ENCODE measurements at places on chromosomes 4 and X.

GRCh38 chr4:36027203-36027602 lies 217.1 kb downstream of the ARAP2 start:
- no peak for DNase-seq

- DNase-seq, result no peak
Measured at GRCh38 chr4:30828264-30828926, 108.2 kb downstream of the PCDH7 start.

- no peak for DNase-seq
Measured at GRCh38 chr4:40316333-40316781, 18.8 kb upstream of the CHRNA9 start.

GRCh38 chrX:9494771-9495170 lies 29.9 kb downstream of the TBL1X start:
- DNase-seq, result no peak

DNA sequence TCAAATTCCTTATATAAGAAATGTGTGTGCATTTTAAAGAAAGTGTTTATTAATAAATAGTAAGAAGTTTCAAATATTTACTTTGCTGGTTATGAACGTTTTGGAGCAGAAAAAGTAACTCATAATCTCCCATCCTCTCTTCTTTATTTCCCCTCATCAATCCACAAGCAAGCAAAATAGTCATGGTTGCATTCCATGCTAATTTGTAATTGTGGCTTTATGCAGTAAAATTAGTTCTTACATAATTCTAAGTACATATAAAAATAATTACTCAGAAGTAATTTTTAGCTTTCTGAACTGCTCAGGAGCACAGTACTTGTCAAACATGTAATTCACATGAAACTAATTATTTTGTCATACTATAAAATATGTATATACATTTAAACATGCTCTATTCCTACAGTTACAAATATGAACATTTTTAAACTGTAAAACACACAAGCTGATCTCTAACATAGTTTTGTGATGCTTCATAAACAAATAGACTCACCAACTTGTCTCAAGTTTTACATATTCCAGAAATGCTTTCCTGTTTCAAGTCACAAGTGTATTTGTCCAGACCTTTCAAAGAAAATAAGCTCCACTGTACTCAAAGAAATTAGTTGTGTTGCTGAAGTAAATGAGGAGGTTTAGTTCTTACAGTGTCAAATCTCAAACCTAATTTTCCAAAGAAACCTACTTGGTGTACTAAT lies 218.9 kb downstream of the PABPC4L start:
- DNase-seq, result no peak

GRCh38 chr4:41751449-41752061 lies 3.0 kb upstream of the PHOX2B start:
- DNase-seq, result no peak

DNA sequence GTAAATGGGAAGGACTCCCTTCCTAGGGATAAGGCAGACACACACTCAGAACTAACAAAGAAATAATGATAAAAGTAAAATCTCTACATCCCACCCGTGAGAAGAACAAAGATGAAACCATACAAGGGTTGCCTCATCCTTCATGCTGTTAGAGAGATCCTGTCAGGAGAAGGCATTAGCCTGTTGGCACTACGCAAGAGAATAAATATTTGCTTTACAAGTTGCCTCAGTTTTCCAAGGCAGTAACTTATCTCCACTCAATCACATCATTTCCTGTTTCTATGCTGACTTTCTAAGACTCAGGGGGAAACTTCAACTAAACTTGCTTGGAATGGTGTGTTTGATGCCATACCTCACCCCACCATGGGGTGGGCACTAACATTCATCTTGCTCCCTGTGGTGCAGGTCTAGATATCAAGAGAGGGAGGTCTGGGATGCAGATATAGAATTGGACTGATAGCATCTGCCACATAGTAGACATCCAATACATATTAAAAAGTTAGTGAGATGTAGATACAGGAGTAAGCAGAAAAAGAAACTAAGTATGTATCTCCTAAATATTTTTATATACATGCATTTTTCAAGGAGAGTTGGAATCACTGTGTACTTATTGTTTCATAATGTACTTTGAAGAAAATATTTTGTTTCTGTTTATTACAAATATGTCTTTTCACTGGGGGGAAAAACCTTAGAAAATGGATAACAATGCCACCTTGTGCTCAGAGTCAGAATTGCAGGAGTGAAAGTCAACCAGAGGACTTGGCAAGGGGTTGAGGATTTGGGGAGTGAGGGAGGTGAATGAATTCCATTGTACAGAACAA lies 57.2 kb upstream of the BEX4 start:
- DNase-seq, result no peak

- DNase-seq, result no peak
Measured at GRCh38 chr4:71992571-71993312, 39.1 kb upstream of the NPFFR2 start.

DNA sequence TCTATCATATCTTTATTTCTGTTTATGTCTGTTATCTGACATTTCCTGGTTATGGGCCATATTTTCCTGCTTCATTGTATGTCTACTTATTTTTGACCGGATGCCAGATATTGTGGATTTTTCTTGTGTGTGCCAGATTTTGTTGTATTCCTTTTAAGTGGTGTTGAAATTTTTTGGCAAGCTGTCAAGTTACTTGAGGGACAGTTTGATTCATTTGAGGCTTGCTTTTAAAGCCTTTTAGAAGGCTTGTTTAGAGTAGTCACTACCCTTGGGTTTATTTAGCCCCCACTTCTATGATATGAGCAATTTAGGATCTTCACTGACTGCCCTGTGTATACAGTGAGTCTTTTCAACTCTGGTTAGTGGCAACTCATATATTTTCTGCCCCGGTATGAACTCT lies 29.2 kb upstream of the NPY2R start:
- no peak for DNase-seq

GRCh38 chr4:1038948-1039492 lies 27.6 kb downstream of the FGFRL1 start:
- DNase-seq, result no peak

DNA sequence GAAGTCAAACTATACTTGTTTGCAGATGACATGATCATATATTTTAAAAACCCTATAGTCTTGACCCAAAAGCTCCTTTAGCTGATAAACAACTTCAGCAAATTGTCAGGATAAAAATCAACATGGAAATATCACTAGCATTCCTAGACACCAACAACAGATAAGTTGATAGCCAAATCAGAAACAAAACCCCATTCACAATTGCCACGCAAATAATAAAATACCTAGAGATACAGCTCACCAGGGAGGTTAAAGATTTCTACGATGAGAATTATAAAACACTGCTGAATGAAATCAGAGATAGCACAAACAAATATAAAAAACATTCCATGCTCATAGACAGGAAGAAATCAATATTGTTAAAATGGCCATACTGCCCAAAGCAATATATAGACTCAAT lies 605.0 kb upstream of the GRIA3 start:
- no peak for DNase-seq

DNA sequence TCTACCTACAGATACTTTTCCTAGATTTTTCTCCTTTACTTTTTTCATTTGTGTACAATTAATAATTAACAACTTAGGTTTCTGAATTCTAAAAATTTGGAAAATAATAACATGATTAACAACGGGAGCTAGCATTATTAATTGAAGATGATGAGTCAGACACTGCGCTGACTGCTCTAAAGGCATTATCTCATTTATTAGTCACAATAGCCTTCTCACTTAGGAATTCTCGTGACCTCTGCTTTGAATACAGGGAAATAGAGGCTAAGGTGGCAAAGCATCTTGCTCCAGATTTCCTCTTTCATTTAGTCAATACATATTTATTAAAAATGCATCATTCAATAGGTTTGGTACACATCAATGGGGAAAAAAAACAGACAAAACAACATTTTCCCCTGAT lies 441.3 kb downstream of the PCDH18 start:
- DNase-seq, result no peak

DNA sequence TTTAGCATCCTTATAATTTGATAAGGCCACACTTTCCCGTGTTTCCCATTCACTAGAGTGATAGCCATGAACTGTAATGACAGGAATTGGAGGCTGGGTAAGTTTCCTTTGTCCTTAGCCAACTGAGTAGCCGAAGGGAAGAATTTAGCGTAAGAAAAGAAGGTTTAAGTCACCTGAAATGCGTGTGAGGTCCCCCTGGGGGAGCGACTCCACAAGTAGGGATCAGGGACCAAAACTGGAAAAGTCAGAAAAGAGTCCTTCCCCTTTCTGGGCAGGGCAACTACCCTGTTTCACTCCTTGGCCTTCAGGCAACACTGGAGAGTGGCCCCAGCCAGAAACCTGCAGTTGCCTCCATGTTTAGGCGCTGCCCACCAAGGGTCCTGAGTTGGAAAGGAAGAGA lies 81.6 kb upstream of the MED14 start:
- no peak for DNase-seq

DNA sequence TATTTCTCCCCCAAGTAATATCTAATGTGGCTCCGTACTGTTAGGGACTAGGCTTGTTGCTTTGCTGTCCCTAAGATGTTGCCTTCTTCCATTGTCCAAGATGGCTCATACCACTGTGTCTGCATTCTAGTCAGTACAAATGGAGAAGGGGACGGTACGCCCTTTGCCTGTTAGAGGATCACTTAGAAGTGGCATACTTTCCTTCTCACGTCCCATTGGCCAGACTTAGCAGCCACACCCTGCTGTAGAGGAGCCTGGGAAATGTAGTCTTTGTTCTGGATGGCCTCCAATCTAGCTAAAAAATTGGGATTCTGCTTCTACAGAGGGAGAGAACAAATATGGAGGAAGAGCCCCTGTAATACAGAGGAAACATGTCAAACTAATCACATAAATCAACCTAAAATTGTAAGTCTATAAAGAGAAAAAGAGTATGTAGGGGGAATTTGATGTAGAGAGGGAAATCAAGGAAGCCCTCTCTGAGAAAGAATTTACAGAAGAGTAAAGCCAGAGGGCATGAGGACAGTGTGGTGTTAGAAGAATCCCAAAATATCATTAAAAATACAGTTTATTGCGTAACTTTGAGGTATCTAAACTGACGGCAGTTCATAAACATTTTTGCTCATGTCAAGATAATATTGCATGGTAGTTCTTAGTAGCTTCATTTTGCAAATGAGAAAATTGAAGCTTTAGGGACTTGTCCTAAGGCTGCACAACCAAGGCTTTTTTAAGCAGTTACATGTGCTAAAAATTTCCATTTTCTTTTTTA lies 15.1 kb downstream of the PRIMPOL start:
- no peak for DNase-seq

- DNase-seq, result no peak
Measured at GRCh38 chr4:151324124-151324751, 1.2 kb downstream of the SH3D19 start.

DNA sequence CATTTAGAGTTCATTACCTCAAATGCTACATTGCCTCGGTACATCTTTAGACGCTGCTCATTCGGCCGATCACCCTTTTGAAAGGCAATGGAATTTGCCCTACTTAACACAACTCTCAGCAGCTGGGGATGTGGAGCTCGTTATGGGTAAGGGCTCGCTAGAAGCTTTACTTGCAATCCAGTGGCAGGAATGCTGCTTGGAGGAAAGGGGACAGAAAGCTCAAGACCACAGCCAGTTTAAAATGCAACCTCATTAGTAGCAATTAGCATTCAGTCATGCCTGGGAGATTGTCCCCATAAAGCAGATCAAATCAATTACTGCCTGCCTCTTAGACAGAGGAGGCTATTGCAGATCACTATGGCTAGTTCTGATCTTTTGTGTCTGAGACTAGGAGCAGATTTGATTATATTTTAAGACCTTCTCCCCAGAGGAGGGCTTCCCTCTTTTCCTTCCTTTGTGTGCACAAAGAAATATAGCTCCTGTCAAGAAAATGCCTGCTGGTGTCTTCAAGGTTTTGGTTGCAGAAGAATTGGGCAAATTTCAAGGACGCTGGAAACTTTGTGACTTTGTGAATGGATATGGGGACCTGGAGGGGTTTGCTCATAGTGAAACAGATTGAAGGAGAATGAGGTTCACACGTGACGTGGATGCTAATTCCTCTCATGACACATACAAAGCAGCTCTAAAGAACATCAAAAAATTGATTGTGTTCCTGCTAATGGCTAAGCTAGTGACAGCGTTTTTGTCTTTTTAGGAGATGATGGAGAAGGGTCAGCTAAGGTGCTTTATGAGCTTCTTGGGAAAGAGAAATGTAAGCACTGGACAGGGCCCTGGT lies 237.5 kb upstream of the GLRA2 start:
- no peak for DNase-seq

- DNase-seq, result no peak
Measured at GRCh38 chr4:8422327-8422726, 18.2 kb downstream of the ACOX3 start.

DNA sequence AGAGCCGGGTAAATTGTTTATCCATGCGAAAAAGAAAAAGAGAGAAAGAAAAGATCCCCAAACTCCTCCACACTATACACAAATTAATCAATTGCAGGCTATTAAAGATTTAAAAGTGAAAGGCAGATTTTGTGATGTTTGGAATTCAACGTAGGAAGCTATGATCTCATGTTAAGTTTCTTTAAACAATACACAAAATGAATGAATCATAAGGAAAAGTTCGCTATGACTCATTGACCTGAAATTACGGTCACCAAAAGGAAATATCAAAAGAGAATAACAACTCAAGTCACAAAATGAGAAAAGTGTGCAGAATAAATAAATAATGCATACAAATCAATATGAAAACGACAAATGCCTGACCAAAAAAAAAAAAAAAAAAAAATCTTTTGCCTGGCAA lies 28.6 kb downstream of the CLNK start:
- DNase-seq, result no peak

- DNase-seq, result no peak
Measured at GRCh38 chr4:111405989-111406388, 739.3 kb upstream of the FAM241A start.

DNA sequence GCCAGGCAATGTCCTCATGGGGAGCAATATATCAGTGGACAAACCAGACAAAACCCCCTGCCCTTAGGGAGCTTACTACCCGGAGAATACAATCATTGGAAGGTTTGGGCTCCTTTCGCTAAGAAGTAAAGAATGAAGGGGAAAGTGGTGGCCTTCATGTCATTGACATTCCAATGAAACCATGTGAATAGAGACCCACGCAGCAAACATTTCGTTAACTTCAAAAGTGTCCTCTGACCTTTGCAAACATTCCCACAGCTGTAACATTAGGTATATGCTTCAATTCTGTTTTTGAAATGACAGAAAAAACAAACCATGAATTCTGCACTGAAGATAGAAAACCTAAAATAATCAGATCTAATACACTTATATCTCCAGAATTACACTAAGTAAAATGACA lies 7.0 kb downstream of the ATP8A1 start:
- no peak for DNase-seq

DNA sequence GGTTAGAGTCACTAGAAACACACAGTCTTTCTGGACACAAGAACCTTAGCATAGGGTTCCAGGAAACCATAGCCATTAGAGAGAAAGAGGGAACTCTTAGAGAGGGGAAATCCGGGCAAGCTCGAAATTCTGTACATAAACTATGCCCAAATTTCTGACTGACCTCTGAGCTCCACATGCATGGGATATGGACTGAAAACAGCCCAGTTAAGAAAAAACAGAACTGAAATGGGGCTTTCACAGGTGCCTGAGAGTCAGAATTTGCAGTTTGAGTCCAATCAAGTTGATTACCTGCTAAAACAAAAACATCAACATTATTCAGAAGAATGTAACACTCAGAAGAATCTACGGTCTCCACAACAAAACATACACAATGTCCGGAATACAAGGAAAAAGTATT lies 13.1 kb downstream of the DCHS2 start:
- no peak for DNase-seq

GRCh38 chrX:72306085-72306801 lies 529 bp upstream of the CITED1 start:
- no peak for DNase-seq

GRCh38 chr4:119286377-119287002 lies 35.4 kb downstream of the FABP2 start:
- no peak for DNase-seq

- no peak for DNase-seq
Measured at GRCh38 chr4:128244379-128244778, 43.2 kb downstream of the PGRMC2 start.
